ENCODE measurements at places on chromosomes 3 and 15.
A peak's percentile ranks its signal among the peaks of the same experiment; 100 is the strongest.

DNA sequence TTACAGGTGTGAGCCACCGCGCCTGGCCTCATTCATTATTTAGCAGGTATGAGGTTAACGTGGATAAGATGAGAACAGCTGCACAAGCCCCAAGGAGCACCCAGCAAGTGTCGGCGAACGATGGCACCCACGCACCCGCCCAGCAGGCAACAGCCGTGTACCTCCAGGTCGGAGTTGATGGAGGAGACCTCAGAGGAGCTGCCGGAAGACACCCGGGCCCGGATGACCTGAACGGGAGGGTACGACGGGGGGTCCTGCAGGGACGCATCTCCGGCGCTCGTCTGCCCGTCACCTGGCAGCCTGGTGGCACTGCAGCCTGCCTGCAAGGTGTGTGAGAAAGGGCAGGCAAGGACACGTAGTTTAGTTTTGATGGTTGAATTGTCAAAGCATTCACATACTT is 29.1 kb downstream of the TMEM44 start:
- no peak for DNase-seq

GRCh38 chr3:43913036-43913948 is 222.6 kb downstream of the ABHD5 start:
- no peak for DNase-seq

- no peak for DNase-seq
Observed at GRCh38 chr3:150725548-150725947, 21.8 kb upstream of the ERICH6 start.

DNA sequence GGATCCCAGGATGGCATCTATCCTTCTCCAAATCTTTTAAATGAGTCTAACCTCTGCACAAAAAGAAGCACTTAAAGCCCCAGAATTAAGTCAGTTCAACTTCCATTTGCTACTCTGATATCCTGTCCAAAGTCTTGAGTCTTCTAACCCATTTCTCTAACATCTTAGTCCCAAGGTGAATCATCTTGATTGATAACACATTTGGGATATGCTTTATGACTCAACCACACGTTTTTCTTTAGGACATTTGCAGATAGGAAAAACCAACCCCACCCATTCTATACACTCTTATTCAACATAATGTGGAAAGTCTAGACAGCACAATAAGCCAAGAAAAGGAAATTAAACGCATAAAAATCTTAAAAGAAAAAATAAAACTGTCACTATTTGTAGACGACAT is 18.8 kb upstream of the TEX9 start:
- no peak for DNase-seq

- no peak for DNase-seq
Observed at GRCh38 chr15:45026651-45027190, 3.7 kb downstream of the SORD start.

DNA sequence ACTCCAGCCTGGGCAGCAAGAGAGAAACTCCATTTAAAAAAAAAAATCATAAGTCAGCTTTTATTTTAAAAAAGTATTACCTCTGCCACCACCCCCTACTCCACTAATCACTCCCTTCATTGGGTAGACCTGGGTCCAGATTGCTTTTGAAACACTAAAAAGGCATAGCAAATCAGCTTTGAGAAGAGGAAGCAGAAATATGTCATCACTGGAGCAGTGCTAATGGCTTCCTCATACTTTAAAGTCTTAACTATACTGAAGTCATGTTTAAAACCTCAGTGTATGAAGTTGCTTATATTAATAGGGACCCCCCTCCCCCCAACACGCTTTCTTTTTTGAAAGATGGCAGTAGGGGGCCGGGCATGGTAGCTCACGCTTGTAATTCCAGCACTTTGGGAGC is 1.0 kb upstream of the HTR3D start:
- no peak for DNase-seq

GRCh38 chr15:80929225-80929624 is 60.4 kb downstream of the MESD start:
- no peak for DNase-seq

GRCh38 chr3:48406443-48407431 is 23.1 kb downstream of the PLXNB1 start:
- DNase-seq: no peak

DNA sequence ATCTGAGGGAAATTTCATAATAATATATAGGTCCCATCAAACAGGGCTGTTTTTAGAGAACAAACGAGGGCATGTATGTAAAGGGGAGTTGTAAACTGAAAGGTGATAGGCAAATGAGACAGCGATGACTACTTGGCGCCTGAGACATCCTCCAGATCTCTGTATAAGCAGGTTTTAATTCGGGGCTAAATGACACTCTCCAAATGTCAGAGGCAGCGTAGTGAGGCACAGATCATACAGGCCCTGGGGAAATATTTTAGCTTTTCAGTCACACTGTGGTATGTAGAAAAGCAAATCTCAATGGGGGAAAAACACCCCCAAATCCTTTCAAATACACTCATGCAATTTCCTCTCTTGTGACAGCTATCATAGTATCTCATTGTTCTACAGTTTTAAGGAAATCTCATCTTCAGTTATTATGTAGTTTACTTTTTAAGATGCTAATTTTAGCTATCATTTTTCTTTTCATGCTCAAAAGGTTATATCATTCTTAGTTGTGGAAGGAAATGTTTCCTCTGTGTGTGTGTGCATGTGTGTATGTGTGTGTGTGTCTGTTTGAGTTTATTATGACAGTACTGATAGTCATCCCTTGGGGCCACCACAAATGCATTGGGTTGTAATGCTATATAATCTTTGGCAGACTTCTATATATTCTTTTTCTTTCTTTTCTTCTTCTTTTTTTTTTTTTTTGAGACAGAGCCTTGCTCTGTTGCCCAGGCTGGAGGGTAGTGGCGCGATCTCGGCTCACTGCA is 1.1 kb downstream of the TPRG1 start:
- no peak for DNase-seq

DNA sequence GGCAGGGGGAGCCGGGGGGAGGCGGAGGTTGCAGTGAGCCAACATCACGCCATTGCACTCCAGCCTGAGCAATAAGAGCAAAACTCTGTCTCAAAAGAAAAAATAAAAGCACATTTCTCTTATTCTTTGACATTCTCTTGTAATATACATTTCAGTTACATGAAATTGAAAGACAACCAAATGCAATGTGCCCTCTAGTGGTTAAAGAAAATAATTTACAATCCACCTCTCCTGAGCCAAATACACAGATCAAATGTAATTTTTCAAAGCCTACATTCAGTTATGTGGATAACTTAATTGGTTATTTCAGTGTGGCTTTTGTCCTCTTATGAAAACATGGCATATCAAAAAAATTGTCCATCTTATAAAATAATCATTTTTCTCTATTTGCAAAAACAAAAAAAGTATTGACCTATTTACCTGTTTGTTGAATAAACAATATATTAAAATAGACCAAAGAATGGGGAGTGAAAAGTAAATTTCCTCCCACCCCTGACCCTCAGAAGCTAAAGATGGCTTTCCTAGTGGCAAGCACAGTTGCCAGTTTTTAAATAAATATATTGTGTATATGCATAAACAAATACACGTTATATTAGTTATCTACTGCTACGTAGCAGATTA is 14.2 kb upstream of the U2SURP start:
- no peak for DNase-seq

DNA sequence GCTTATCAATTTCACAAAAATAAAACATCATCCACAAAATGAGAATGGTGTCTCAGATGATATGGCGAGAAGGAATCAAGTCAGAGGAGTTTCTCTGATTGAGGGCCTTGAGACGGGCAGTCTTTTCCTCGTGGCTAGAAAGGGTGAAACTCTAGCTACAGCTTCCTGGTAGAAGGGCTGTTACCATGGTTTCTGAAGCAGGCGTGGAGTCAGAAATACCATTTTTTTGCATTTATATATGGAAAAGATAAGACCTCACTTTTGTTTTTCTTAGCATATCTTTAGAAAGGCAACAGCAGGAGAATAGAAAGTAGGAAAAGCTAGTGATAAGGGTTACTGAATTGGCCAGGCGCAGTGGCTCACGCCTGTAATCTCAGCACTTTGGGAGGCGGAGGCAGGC is 17.3 kb upstream of the SAMD7 start:
- DNase-seq: no peak

DNA sequence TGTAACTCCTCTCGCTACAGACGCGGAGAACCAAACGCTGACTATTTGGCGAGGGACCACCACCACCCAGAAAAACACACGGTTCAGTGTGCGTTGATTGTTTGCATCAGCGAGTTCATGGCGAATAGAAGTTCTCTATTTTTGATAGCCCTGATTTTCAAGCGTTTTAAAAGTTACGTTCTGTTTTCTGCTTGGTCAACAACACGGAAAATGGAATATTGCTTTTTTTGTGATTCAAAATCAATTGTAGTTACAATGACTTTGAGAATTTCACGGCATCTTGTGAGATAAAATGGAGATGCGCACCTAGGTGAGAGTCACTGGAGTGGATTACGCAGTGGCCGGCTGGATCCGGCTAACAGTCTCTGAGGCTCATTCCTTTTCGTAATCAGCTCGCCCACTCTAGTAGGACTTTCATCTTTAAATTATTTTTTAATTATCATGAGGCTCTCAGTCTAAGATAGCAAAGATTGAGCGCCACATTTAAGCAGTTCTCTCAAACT is 54.8 kb downstream of the CCDC54 start:
- no peak for DNase-seq

- no peak for DNase-seq
Observed at GRCh38 chr3:4904811-4905695, 74.2 kb upstream of the BHLHE40 start.

- no peak for DNase-seq
Observed at GRCh38 chr3:53739966-53740365, 106.3 kb downstream of the CHDH start.

- no peak for DNase-seq
Observed at GRCh38 chr3:98796334-98796733, 33.2 kb downstream of the ST3GAL6 start.

DNA sequence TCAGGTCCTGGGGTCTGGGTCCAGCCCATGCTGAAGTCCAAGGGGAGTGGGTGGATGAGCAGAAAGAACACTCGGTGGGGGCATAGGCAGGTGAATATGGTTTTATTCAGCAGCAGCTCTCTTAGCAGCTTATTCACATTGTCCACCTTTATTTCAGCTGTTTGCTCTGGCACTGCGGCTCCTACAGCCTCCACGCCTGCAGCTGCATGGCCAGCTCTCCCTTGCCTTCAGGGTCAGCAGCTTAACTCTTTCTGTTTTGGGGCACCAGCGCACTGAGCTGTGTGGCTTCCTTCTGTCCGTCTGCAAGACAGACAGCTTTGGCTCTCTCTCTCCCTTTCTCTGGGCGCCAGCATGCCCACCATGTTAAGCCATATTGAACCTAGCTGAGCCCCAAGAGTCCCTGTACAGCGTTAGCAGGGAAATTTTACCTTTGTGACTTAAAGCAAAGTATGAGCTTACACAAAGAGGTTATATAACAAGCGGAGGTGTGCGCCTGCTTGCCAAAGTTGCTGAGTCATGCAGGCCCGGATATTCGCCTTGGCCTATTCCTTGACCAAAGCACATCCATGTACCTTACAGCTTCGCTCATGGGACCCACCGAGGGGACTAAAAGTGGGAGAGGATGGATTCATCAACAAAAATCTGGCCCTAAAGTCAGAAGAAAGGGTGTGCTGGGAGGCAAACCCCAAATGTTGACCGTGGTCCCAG is 170.1 kb upstream of the PFN2 start:
- DNase-seq: no peak

GRCh38 chr3:188006726-188007393 is 147.1 kb upstream of the LPP start:
- DNase-seq: no peak

GRCh38 chr3:171851660-171852058 is 8.5 kb downstream of the TMEM212 start:
- no peak for DNase-seq

GRCh38 chr3:115720983-115721382 is 97.7 kb downstream of the GAP43 start:
- DNase-seq: no peak

DNA sequence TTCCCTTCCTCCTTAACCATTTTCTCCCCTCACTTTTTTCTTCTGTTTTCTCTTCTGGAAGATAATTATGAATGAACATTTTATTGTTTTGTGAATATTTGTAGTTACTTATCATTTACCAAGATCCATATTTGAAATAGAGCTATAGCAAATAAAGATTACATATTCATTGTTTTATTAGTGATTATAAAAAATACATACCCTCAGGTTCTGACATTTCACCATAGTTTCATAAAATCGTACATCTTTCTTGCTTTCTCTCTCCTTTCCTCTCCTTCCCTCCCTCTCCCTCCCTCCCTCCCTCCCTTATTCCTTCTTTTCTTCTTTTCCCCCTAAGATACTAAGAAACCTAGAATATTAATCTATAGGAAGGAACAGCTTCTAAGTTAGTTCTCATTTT is 410.9 kb upstream of the GOLIM4 start:
- DNase-seq: no peak

GRCh38 chr15:85642693-85643066 is 152.0 kb downstream of the KLHL25 start:
- no peak for DNase-seq

DNA sequence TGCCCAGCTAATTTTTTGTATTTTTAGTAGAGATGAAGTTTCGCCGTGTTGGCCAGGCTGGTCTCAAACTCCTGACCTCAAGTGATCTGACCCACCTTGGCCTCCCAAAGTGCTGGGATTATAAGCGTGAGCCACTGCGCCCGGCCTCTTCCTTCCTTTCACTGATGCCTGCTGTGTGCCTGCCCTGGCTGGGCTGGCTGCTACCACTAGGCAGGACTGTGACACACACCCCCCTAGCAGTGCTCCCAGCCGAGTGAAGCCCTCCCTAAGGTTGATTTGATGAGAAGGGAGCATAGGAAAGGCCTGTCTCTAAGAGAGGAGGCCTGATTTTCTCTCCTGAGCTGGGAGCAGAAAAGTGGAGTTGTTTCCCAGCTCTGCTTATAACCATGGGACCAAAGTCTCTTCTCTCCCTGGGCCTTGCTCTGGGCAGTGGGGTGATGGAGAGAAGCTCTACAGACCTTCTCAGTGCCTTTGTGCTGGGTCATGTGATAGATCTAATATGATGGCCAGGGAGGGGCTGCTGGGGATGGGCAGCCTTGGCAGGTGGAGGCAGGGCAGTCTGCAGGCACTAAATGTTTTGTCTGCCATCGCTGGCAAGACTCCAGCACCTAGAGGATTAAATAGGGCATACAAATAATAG is 20.1 kb upstream of the SFMBT1 start:
- no peak for DNase-seq

DNA sequence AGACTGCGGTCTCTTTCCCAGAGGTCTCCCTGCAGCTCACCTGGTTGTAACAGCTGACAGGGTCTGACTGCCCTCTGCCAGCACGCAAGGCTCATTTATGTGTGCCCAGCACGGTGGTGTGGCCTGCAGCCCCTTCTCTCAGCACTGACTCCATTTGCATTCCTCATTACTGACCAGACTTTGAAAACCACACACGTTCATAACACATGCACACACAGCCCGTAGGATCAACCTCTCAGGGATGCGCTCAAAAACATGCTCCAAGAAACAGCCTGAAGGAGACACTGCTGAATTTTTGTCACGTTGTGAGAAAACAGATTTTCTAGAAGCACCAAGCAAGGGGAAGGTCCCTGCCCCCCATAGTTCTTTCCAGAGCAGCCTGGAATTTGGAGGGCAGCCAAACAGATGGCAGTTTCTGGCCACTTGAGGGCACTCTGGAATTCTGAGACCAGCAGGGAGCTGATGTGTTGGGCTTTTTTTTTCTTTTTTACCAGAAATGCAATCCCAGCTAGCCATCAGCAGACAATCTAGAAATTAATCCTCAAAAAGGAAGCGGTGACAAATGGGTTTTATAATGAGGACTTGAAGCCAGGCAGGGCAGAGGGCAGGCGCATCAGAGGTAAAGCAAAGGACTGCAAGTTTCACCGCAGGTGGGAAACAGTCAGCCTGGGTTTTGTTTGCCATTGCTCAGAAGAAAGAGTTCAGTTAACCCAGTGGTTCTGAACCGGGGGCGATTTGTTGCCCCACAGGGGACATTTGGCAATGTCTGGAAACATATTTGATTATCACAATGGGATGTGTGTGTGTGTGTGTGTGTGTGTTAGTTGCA is 170.5 kb upstream of the PROK2 start:
- peak; percentile 67 for DNase-seq

All from activated CD8-positive, alpha-beta memory T cell treated with anti-CD3 and anti-CD28 coated beads for 24 hours (primary cell).